ENCODE measurements at places on chromosomes 4 and X.
A peak's percentile ranks its signal among the peaks of the same experiment; 100 is the strongest.

DNA sequence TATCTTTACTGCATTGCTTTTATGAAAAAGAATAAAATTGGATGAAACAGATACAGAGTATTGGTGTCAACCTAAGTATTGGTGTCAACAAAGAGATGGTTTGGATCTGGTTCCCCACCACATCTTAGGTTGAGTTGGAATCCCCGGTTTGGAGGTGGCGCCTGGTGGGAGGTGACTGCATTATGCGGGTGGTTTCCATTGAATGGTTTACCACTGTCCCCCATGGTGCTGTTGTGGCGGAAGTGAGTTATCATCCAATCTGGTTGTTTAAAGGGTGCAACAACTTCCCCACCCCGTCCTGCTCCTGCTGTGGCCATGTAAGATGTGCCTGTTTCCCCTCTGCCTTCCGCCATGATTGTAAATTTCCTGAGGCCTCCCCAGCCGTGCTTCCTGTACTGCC, 52.8 kb upstream of the CD99 start:
- no peak for DNase-seq

DNA sequence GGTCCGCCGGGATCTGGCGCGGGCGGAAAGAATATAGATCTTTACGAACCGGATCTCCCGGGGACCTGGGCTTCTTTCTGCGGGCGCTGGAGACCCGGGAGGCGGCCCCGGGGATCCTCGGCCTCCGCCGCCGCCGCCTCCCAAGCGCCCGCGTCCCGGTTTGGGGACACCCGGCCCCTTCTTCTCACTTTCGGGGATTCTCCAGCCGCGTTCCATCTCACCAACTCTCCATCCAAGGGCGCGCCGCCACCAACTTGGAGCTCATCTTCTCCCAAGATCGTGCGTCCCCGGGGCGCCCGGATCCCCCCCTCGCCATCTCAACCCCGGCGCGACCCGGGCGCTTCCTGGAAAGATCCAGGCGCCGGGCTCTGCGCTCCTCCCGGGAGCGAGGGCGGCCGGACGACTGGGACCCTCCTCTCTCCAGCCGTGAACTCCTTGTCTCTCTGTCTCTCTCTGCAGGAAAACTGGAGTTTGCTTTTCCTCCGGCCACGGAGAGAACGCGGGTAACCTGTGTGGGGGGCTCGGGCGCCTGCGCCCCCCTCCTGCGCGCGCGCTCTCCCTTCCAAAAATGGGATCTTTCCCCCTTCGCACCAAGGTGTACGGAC, 482 bp upstream of the SHOX start:
- no peak for DNase-seq

GRCh38 chrX:77003956-77004355, 443.2 kb upstream of the FGF16 start:
- DNase-seq: no peak

DNA sequence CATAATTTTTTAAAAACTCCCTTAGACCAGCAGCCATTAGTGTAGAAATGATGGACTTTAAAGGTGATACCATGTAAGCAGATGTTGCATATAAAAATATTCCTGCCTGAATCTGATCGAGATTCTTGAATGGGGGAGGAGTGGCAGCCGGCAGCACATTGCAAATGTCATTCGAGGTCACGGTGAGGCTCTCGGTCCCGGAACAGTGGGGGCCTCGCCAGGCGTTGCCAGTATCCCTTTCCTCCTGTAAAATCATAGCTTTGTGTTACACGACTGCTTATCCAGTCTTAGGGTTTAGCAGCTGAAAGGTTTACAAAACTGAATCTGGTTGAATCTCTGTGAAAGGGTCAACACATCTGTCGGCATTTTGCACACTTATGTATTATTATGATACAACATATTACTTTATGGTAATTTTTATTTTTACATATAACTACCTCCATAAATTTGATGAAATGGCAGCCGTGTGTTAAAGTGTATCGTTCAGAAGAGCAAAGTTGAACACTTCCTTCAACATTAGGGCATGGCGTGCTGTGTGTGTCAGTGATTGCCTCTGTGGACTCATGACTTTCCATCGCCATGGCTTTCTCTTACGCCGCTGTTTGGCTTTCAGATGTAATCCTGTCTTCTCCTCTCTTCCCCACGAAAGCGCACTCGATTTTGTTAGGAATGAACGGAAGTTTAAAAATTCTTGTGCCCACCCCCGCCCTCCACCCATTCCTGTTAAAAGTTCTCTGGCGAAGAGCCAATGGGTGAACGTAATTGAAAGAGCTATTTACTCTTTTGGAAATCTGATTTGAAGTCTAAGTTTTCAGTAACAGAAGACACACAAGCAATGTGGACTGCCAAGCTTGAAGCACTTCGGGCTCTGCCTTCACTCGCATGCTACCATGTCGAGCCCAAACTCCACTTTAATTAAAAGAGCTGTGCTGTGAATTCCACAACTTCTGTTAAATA, 114.8 kb downstream of the STOX2 start:
- DNase-seq: no peak

GRCh38 chr4:169621731-169622492, 1.5 kb downstream of the CLCN3 start:
- no peak for DNase-seq

DNA sequence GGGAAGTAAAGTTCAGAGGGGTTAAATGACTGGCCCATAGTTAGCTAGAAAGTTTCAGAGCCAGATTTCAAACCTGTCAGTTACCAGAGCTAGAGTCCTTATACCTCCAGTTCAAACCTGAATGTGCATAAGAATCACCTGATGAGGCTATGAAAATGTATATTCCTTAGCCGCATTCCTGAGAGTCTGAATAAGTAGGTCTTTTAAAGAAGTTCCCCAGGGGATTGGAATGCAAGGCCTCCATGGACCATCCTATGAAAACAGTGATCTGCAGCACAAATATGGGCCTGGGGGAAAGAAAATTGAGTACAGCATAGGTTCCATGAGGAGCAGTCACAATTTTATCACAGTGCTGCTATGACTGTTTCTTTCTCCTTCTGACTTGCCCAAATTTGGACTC, 263.9 kb upstream of the CXorf66 start:
- no peak for DNase-seq

DNA sequence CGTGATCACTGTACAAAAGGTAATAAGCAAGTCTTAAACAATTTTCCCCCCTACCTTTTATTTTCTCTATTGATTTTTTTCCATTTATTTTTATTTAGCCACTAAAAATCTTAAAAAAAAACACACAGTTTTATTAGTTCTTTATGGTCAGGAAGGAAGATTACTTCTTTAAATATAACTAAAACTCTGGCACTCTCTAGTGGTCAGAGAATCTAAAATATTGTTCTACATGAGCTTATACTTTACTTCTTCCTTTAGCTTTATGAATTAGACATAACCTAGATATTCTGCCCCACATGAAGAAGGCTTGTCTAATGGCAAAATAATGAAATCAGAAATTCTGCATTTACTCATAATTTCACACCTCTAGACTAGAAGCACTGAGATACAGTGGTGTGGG, 135.2 kb downstream of the PDE5A start:
- DNase-seq: no peak

DNA sequence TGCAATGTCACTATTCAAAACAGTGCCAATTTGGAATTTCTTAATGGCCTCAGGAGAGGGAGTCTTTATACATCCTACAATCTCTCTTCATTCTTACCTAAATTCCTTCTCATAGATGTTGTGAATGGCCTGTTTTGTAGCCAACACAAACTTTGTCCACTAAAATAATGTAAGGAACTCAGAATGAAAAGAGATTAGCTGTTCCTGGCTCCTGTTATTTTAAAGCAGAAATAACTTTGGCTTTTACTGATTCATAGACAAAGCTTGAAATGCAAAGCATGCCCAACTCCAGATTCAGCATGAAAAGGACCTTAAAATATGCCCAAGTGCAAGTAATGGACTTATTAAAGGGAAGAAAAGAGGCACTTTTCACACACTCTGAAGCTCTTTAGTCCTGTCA, 146.0 kb upstream of the GPC4 start:
- DNase-seq: no peak

DNA sequence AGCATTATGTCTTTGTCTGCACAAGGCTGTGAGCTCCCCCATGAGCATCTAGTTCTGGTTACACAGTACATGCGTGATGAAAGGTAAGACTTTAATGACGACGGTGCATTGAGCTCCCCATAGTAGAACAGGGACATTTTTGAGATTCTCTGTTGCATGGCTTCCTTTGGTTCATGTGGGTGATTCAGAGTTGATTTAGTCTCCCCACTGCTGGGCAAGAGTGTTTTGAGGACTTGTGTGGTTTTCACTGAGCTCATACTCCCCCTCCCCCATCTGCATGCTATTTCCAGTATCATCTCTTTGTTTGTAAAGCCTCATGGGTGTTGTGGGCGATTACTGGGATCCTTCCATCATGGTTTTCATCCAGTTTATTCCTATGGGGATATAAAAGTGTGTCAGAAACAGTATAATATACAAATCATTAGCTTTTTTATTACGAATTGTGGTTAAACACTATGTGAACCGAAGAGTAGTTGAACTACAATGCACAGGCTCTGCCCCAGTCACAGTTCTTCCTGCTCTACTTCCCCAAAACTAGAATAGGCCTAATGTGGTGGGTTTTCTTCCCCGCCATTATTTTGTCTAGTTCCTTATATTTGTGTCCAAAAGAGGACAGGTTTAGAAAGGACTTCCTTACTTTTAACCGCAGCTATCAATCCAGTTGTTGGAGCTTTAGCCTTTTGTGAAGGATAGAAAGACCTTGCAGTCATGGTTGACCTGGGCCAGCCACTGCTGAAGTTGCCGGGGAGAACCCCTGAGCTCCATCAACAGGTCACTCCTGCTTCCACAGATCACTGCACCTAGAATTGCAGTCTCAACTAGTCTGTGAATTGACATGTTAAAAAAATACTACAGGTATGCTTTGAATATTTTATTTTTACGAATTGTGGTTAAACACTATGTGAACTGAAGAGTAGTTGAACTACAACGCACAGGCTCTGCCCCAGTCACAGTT, 30.4 kb downstream of the KIT start:
- no peak for DNase-seq

DNA sequence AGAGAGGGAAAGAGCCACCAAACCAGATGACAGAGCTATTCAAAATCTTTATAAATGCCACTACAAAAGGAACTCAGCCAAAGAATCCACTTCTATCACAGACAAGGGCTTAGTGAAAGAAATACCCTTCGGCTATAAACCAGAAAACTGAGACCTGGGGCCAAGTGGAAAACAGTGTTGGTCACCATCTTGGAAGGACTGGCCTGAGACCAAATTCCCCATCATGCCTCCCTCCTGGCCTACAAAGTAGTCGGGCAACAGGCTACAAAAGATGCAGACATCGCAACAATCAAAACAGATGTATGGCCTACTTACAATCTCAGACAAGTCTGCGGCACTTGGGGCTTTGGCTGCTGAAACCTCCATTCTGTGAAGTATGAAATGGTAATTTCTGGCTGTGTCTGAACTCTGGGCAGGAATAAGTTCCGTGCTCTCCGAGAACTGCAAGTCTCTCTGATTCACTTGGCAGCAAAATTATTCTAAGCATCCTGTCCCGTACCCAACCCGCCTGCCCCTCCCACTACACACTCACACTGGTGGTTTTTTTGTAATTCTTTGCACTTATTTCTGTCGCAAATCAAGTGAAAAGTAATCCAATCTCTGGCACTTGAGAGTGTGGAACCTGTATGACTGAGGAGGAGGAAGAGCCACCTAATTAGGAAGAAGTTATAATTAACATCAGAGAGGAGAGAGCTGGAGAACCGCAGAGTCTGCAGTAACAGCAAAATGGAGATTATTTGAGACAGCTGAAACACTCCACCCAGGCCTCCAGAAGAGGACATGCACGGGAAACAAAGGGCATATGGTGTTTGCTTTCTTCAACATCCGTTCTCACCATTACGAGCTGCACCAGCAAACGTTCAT, 87.8 kb downstream of the SH3KBP1 start:
- DNase-seq: peak; percentile 49

DNA sequence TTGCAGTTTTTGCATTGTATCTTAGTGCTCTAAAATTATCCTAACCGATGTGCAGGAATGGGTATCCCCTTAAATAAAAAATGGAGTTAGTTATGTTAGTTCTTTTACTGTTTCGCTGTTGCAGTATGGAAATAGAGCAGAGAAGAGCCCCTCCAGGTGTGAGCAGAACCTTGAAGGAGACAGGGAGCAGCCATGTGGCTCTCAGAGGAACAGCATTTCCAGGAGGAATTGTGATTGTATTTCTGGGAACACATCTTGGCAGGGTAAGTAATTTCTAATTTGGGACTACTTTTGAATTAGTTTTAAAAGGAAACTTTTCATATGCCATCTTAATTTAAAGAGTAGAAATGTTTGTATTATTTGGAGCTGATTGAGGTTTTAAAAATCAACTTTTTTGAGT, 5.3 kb upstream of the CCDC158 start:
- no peak for DNase-seq

- no peak for DNase-seq
Measured at GRCh38 chr4:16480011-16480410, 253.7 kb upstream of the TAPT1 start.

DNA sequence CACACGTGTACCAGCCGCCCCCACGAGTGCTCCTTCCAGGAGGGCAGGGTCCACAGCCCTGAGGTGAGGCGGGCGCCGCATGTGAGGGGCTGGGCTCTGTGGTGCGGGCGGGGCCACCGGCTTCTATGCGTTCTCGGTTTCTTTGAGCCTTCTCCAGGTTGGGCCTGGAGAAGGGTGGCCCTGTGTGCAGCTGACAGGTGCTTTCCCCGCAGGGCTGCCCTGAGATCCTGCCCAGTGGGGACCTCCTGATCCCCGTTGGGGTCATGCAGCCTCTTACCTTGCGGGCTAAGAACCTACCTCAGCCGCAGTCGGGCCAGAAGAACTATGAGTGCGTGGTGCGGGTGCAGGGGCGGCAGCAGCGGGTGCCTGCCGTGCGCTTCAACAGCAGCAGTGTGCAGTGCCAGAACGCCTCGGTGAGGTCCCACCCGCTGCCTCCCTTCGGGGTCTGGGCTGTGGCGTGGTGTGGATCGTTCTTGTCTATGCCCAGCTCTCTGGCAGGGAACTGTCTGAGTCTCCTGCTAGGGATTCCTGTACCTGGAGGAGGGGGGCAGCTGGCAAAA, 6.8 kb downstream of the PLXNA3 start:
- no peak for DNase-seq

- DNase-seq: no peak
Measured at GRCh38 chr4:147778942-147779341, 47.1 kb downstream of the ARHGAP10 start.

DNA sequence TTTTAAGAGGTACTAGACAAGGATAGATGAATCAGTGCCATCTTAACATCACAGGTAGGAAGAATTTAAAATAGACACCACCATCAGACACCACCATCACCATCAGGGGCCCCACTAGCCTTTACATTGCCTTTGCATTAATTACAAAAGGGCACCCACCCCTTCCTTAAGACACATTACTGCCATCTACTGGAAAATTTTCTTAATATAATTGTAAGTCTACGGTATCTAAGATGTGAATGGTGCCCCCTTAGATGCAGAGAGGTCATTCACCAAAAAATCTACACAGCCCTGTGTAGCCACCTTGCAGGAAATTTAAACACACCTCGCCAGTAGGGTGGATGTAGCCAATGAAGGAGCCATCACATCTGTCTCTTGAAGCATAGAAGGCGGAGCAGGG, 184.1 kb downstream of the MID1IP1 start:
- DNase-seq: no peak

Measured in activated T-cell treated with anti-CD3 and anti-CD28 coated beads, Interleukin-2, amount 50 U/mL, for 1 hour (primary cell).